Stimulated activated CD4-positive, alpha-beta T cell treated with anti-CD3 and anti-CD28 coated beads, Interleukin-1b, Interleukin-23, amount 100 ng/mL, for 1 hour (primary cell): ENCODE measurements at places on chromosomes 6 and 20.

- DNase-seq, result no peak
Observed at GRCh38 chr20:58374027-58374850, 14.8 kb upstream of the VAPB start.

DNA sequence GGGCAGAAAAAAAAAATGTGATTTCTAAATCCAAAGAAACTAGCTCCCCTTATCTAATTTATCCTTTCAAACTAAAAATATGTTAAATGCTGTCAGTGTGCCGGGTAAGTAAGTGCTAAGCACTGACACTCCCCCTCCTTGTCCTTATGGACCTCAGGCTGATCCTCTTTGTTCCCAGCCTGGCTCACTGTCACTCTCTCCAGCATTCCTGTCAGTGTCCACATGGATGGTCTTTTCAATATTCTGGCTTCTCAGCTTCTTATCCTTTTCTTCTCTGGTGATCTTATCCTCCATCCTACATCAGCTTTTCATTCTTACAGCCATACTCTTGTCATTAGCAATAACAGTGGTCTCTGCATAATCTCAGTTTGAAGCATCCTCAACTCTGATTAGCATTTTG is 55.0 kb downstream of the BCKDHB start:
- DNase-seq, result no peak

GRCh38 chr6:45961125-45961524 is 54.5 kb downstream of the CLIC5 start:
- DNase-seq, result no peak

- no peak for DNase-seq
Observed at GRCh38 chr6:1187293-1188131, 124.4 kb upstream of the FOXQ1 start.

- DNase-seq, result no peak
Observed at GRCh38 chr20:34637245-34638038, 39.5 kb downstream of the PIGU start.

DNA sequence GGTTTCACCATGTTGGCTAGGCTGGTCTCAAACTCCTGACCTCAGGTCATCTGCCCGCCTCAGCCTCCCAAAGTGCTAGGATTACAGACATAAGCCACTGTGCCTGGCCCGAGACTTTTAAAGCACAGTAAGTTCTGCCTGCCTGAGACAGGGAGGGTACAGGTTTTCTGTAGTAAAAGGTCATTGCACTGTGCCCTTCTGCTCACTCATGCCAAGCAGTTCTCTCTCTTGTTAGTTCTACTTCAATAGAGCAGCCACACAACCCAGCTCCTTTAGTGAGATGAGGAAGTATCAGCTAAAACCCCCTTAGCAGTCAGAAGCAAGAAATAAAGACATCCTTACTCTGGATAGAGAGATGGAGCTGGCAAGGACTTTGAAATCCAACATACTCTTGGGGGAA is 52.4 kb upstream of the ARMH2 start:
- DNase-seq, result no peak

DNA sequence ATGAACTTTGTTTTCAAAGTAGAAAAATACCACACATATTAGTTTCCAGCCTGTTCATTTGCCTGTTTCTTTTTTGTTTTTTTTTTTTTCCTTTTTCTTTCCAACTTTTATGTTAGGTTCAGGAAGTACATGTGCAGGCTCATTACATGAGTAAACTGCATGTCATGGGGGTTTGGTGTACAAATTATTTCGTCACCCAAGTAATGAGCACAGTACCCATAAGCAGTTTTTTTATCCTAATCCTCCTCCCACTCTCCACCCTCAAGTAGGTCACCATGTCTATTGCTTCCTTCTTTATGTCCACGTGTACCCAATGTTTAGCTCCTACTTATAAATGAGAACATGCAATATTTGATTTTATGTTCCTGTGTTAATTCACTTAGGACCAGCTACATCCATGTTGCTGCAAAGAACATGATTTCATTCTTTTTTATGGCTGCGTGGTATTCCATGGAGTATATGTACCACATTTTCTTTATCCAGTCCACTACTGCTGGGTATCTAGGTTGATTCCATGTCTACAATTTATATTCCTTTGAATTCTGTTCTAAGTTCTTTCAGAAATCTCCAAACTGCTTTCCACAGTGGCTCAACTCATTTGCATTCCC is 31.8 kb downstream of the SNX14 start:
- DNase-seq, result no peak

DNA sequence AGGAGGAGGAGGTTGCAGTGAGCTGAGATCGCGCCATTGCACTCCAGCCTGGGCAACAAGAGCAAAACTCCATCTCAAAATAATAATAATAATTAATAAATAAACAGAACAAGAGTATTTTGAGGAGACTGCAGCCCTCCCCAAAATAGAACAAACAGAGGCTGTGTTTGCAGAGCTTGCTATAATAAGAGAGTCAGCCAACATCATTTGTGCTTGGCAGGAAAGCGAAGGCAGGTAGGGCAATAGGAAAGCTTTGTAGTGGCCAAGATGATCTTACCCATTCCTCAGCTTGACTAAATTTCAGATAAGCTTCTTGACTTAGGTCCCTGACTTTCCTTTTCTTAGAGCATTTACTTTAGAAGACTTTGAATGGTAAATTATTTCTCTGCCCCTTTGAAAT is 6.7 kb downstream of the C6orf141 start:
- DNase-seq, result no peak

- DNase-seq, result no peak
Observed at GRCh38 chr20:689348-689747, 13.7 kb upstream of the SCRT2 start.

DNA sequence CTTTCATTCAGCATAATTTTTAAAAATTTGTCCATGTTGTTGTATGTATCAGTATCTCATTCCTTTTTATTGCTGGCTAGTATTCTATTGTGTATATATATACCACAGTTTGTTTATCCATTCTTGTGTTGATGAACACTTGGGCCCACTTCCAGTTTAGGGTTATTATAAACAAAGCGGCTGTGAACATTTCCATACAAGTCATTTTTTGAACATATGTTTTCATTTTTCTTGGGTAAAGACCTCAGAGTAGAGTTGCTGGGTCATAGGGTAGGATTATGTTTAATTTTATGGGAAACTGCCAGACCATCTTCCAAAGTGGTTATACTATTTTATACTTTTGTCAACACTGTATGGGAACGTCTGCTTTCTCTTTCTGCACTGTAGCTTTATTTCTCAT is 55.3 kb downstream of the RBM24 start:
- DNase-seq, result no peak

DNA sequence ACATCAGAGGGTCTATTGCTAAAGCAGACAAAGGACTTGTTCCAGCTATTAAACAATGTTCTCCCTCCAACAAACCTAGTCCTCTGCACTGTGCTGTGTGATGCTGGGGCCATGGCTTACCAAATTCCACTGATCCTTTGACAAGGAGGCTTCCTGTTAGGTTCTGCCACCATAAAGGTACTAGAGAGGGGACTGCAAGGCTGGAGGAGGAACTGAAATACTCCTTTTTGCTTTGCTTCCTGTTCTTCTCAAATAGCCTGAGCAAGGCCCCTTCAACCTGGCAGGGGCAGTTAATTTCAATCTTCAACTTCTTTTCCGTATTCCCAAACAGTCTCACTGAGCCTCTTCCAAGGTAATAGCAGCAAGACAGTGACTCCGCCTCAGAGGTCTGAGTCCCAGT is 286.4 kb upstream of the IRAK1BP1 start:
- no peak for DNase-seq

- DNase-seq, result no peak
Observed at GRCh38 chr6:151493804-151494234, at the start of gene CCDC170. CCDC170 (plus strand) TSS chr6:151494017; CDS start chr6:151494129, 112 bp downstream.

DNA sequence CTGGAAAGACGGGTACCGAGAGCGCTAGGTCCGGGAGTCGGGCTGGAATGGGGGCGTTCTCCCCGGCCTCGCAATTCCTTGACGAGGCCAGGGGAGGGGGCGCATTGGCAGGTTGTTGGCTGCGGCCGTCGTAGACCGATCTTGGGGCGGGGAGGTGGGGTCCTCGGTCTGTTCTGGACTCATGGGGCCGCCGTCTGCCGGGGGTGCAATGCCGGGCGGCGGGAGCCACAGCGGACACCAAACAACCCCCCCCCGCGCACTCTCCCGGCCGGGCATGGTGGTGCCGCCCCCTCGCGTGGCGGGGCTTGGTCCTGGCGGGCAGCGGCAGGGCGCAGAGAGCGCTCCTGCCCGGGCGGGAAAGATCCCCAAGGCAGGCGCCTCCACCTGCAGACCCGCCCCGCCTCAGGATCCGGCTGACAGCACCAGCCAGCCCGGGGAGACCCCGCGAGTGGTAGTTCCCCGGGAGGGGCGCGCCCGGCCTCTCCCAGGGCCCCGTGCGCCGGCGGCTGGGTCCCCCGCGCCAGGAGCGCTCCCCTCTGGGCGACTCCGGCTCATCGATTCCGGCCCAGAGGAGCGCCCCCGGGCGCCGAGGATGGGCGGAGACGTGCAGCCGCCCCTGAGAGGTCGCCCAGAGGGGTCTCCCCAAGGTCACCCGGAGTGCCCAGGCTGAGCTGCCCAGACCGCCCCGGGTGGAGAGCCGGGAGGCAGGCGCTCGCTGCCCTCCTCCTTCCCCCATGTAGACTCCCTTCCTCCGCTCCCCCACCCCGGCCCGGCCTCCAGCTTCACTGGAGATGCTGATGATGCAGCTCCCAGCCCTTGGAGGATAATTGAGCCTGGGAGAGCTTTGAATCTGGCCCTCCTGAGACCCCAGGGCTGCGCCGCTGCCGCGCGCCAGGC is 709 bp downstream of the PPP1R16B start:
- DNase-seq, result no peak

DNA sequence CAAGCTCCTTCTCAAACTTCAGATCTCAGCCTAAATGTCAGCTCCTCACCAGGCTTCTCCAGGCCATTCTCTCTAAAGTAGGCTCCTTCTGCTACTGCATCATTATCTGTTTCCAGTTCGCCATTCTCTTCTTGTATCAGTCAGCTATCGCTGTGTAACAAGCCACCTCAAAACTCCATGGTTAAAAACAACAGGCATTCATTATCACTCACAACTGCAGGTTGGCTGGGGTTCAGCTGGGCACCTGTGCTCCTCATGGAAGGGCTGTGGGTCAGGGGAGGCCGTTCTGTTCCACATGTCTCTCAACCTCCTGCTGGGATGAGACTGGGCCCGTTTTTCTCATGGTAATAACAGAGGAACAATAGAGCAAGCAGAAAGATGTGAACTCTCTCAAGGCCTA is 28.7 kb downstream of the PRND start:
- DNase-seq, result no peak

DNA sequence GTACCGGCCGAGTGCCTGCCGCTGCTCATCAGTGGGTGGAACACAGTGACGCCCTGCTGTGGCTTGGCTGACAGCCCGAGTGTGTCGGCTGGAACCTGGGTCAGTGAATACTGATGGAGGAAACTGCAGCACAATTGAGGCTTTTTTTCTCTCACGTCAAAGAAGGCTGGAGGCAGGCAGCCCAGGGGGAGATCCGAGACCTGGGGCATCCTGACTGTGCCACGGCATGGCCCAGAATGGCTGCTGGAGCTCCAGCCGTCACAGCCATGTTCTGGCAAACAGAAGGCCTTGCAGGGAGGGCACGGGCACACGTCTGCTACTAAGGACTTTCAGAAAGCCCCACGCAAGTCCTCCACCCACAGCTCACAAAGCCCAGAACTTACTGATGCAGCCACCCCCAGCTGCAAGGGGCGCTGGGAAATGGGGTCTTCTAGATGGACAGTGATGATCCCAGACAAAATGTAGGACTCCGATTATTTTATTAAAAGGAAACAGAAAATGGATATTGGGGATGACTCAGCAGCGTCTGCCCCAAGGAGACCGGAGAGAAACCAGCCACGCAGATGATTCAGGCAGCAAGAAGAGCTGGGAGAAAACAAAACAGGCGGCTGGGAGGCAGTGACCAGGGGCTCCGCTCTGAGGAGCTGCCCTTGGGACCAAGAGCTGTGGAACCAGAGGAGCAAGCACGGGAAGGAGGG is 140.0 kb downstream of the TAF4 start:
- DNase-seq, result no peak

GRCh38 chr6:142294679-142295078 is 7.1 kb upstream of the ADGRG6 start:
- DNase-seq, result no peak

DNA sequence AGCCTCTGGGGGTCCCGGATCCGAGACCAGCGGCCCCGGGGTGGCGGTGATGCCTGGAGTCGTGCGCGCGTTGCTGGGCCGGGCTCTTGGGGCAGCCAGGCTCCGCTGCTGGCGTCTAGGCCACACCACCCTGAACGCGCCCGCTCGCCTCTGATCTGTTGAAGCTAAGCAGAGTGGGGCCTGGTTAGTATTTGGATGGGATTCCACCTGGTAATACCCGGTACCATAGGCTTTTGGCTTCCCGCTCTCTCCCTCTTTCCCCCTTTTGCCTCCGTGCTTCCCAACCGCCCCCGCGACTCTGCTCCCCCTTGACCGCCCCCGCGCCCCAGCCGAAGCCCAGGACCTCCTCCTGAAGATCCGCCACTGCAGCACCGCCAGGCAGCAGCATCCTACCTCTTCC is 1383.5 kb upstream of the DEFB115 start:
- DNase-seq, result no peak

GRCh38 chr20:49799698-49800097 is 12.9 kb upstream of the SLC9A8 start:
- DNase-seq, result no peak

- DNase-seq, result no peak
Observed at GRCh38 chr6:1665214-1665613, 55.5 kb downstream of the FOXC1 start.

- DNase-seq, result no peak
Observed at GRCh38 chr6:153003366-153003690, 819 bp upstream of the MTRF1L start.

DNA sequence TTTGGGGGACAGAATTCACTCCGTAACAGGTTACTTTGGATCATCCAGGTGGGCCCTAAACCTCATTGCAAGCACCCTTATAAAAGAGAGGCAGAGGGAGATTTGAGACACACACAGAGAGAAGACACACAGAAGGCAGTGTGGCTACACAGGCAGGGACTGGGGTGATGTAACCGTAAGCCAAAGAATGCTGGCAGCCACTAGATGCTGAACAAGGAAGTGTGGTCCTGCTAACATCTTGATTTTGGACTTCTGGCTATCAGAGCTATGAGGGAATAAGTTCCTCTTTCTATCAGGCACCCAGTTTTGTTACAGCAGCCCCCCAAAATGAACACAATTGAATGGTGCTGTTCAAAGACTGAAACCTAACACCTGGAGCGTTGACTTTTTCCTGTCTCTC is 191.3 kb upstream of the MYLIP start:
- DNase-seq, result no peak

DNA sequence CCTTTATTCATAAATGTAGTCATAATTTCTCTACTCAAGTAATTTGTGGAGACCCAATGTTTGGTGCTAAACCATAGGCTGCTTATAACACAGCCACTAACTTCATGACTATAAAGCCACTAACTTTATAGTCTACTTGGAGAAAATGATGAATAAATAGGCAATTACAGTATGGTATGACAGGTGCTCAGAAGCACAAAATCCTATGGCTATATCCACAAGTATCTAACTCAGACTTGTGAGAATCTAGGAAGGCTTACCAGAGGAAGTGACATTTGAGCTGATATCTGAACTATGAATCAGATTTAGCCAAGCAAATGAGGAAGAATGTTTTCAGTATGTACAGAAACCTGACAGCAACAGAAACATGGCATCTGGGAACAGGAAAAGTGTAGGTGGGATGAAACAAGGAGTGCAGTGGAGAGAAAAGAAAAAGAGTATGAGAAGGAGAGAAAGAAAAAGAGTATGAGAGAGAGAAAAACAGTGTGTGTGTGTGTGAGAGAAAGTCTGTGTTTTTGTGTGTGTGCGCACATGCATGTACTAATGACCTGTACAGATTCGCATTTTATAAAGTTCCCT is 59.9 kb downstream of the REV3L start:
- no peak for DNase-seq

GRCh38 chr20:34299556-34300255 is 3.4 kb downstream of the AHCY start:
- no peak for DNase-seq

GRCh38 chr6:53066874-53067706 is 1.9 kb downstream of the FBXO9 start:
- DNase-seq, result no peak
